ENCODE measurements at places on chromosomes 11 and 22.

GRCh38 chr22:42326801-42327200, 56.3 kb upstream of the TCF20 start:
- no peak for DNase-seq

DNA sequence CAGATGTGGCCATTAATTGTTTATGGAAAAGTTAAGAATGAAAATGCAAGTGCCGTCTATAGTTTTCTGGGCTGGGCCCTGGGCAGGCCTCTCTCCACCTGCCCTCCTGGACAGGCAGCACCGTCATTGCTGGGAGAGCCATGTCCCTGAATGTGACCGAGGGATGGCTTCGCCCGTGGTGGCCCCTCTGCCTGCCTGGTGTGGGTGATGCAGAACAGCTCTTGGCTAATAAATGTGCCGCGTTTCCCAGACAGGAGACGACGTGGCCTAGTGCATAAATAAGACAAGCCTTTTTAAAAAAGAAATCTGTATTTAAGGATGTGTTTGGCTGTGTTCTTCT, 407.3 kb downstream of the TBC1D22A start:
- no peak for DNase-seq

- DNase-seq = no peak
These were observed 51.4 kb downstream of the ADAMTS15 start for GRCh38 chr11:130499828-130500227.

DNA sequence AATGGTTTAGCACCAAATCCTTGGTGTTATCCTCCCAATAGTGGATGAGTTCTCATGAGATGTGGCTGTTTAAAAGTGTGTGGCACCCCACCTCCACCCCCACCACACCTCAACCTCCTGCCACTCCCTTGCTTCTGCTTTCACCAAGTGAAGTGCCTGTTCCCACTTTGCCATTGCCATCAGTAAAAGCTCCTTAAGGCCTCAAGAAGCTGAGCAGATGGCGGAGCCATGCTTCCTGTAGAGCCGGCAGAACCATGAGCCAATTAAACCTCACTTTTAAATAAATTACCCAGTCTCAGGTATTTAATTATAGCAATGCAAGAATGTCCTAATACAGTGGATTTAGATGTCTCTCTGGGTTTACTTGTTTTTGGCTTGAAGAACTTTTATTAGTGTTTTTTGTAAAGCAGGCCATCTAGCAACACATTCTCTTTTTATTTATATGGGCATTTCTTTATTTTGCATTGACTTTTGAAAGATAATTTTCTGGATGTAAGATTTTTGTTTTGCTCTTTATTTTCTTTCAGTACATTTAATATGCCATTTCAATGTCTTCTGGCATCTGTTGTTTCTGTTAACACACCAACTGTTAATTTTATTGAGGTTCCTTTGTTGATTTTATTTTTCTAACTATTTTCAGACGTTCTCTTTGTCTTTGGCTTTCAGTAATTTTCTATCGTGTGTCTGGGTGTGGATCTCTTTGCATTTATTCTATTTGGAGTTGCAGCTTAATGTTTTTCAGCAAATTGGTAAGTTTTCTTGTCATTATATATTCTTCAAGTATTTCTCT, 724.5 kb upstream of the CNTN5 start:
- no peak for DNase-seq

DNA sequence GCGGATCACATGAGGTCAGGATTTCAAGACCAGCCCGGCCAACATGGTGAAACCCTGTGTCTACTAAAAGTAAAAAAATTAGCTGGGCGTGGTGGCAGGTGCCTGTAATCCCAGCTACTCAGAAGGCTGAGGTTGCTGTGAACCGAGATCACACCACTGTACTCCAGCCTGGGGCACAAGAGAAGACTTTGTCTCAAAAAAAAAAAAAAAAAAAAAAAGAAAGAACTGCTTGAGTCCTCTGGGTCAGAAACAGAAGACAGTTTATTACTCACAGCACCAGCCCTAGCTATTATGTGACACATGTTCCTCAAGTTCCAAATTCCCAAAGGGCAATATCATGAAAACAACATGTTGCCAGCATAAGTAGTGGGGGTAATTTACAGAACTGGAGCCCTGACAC, 1014.1 kb upstream of the RAG2 start:
- DNase-seq = no peak

- no peak for DNase-seq
These were observed at the start of gene INPP5J for GRCh38 chr22:31122532-31123291. Gene INPP5J (plus strand): TSS chr22:31122966. CDS start chr22:31123015, 49 bp downstream.

GRCh38 chr11:1864831-1865665, 12.2 kb downstream of the LSP1 start:
- no peak for DNase-seq

DNA sequence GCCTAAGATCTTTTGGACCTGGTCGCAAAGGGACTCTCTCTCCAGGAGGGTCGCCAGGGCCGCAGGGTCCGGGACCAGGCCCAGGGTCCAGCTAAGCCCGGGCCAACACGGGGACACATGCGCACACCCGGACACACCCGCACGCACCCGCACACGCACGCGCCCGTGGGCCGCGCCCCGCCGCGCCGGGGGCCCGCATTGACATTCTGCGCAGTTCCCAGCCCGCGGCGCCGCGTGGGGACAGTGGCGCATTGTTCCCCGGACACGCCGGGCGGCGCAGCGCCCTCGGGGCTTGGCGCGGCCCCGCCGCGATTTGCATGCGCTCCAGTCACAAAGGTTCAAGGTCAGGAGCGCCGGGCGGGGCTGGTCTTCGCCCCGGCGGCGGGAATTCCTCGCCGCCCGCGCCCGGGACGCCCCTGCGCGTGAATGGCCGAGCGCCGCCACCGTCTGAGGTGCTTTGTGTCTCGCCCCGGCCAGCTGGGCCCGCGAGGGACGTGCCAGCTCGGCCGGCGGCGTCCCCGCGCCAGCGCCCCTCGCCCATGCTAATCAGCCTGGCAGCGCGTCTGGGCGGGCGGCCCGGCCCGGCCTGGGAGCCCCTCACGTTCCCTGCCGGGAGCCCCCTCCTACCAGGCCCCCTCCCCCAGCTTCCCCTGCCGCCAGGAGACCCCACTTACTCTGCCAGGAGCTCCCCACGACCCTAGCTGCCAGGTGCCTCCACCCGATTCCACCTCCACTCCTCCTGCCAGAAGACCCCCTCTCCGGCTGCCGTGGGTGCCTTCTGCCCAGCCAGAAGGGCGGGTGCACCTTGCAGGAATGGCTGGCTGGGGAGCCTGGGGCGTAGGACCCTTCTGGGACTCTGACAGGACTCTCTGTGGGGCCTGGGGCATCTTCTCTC, 50.5 kb upstream of the WNT7B start:
- DNase-seq = no peak

DNA sequence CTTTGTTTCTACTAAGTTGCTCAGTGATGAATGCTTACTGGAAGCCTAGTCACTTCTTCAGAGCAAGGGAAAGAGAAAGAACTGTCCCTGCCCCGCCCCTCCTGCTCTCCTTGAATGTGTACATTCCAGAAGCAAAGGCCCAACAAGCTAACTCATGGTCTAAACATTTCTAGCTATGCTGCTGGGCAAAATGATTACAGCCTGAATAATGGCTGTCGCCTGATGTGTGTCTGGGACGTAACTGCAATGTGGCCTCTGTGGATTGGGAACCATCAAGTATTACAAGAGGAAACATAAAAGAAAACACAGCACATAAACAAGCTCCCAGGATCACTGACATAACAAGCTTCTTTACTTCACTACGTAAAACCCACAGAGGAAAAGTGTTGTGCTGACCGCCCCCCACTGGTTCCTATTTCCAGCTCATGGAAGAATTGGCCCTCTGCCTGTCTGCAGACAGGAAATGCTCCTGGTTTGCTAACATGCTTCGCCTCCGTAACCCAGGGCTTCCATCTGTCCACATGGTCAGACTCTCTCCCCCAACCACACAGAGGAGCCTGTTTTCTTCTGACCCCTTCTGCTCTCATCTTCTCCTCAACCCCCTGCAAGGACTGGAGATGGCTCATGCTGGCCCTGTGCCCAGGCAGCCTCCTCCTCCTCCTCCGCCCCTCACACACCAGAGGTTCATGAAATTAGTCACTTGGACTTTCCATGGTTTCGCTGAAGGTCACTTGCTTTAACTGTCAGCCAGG, 187.2 kb downstream of the MAML2 start:
- peak; percentile 43 for DNase-seq

DNA sequence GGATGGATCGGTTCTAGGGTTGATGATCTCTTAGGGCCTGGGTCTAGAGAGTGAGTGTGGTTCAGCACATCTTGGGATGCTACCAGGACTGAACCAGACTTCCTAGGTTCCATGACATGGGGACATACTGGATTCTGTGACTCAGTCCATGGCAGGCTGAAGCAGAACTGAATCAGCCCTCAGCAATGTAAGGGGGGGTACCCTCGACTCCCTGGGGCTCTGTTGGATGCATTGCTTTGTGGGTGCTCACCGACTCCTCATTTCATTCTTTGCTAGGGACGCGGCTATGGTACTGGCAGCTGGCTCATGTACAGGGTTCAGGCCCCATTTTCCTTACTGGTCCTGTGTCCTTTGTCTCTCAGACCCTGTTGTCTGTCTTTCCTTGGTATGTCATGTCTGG, 733 bp upstream of the GRAMD1B start:
- no peak for DNase-seq

DNA sequence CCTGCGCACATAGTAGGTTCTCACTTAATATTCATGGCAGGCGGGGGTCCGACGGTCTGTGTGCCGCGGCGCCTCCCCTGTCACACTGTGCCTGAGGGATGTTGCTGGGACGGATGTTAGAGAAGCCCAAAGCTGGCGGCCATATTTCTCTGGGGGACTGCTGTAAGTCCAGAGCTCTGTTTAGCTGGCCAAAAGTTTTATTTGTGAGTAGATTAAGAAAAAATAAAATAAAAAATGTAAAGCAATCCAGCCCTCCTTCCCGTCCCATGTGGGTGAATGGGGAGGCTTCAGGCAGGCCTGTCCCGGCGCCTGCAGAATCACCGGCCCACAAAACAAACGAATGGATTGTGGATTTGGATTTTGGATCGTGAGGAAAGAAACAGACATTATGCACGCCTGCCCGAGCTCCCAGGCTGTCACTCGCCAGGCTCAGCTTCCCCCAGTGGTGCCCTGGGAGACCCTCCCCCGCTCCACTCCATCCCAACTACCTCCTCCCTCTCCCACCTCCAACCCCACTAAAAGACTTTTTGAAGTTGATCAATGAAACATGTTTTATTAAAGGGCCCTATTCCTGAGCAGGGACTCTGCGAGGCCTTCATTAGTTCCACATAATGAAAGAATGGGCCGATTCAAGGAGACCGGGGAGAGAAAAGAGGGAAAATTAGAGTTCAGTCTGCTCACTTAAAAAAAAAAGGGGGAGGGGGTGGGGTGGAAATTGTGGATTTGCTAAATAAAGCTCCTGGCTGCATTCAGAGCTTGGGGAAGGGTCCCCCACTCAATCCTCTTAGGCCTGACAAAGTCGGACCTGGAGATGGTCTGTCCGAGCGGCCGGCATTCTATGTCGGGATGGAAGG, 20.4 kb upstream of the SCUBE1 start:
- no peak for DNase-seq

GRCh38 chr11:70024773-70025045, 53.4 kb upstream of the ANO1 start:
- no peak for DNase-seq

DNA sequence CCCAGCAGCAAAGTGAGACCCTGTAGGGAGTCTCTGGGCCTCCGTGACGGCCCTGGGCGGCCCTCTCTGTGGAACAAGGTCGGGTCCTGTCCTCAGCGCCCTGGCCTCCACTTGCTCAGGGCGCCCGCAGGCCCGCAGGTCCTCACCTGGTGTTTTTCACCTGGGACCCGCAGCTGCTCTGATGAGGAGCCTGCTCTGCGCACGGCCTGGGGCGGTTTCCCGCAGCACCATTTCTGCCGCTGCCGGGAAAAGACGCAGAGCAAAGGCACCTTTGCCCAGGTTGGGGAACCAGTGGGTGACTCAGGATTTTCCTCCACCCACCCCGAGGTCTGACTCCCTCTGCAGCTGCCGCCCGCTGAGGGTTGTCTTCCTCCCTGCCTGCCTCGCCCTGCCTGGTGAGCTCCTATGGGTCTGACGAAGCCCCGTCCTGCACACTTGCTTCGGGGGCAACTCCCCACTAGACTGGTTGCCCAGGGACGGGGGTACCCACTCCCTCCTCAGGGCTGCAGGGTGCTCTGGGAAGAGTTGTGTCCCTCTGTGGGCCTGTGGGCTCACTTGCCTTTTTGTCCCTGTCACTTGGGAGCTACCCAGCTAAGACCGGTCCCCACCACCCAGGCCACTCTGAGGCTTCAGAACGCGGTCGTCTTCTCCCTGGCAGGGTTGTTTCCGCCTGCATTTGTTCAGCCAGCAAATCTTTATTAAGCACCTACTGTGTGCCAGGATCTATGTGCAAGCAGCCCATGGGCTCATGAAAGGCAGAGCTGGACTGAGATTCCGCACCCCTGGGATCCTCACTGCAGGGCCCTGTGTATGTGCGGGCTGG, 89.5 kb downstream of the KCNQ1 start:
- no peak for DNase-seq
